GM23248 (cell line): ENCODE measurements at places on chromosomes 4 and X. TPM values are rescaled to one million over a fixed set of nuclear protein-coding genes. Genes with fewer than 3 reads are reported as not detected.

Gene GIMD1
- 0.32 TPM in 1 of 2 replicates, not detected in the other for polyA plus RNA-seq

Gene CXCL3
- polyA plus RNA-seq, result 2.1 and 3.0 TPM in 2 replicates

Gene RIBC1
- polyA plus RNA-seq, result 0.48 and 0.70 TPM in 2 replicates

Gene CSAG3
- not detected in 2 replicates for polyA plus RNA-seq

Gene SSX2
- polyA plus RNA-seq, result not detected in 2 replicates

Gene UGT2B7
- polyA plus RNA-seq, result not detected in 2 replicates

GRCh38 chr4:113131136-113131535, 81.7 kb downstream of the ANK2 start:
- H3K4me3 ChIP-seq, result no peak overlapping the region
- H3K4me1 ChIP-seq, result no peaks in the 10 kb centered on the region
- no peak overlapping the region for H3K27ac ChIP-seq
- no peak for DNase-seq
- H3K27me3 ChIP-seq, result no peaks in the 10 kb centered on the region

DNA sequence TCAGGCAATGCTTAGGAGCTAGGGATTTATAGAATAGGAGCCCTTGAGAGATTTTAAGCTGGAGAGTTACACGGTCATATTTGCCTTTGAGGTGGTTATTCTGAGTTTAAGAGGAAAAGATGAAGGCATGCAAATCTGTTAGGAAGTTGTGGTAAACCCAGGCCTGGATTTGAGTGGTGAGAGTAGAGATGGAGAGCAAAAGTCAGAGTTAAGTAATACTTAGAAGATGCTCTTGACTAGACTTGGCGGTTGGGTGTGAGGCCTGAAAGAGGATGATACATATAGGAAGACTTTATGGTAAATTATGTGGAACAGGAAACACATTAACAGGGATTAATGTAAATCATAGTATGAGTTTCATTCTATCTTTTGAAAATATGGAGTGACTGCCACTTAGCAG, 136.0 kb upstream of the ARX start:
- no peaks in the 10 kb centered on the region for H3K27me3 ChIP-seq
- H3K27ac ChIP-seq, result no peak overlapping the region
- no peaks in the 10 kb centered on the region for H3K36me3 ChIP-seq
- no peak overlapping the region for H3K4me3 ChIP-seq
- DNase-seq, result no peak
- H3K4me1 ChIP-seq, result no peaks in the 10 kb centered on the region

- H3K4me3 ChIP-seq, result no peak overlapping the region
- no peaks in the 10 kb centered on the region for H3K27me3 ChIP-seq
- no peak overlapping the region for H3K27ac ChIP-seq
- H3K36me3 ChIP-seq, result no peaks in the 10 kb centered on the region
- H3K4me1 ChIP-seq, result no peaks in the 10 kb centered on the region
- no peak for DNase-seq
Measured at GRCh38 chrX:149717803-149718202, 5.9 kb downstream of the MAGEA11 start.

- no peak overlapping the region for H3K27ac ChIP-seq
- no peaks in the 10 kb centered on the region for H3K36me3 ChIP-seq
- no peaks in the 10 kb centered on the region for H3K27me3 ChIP-seq
- 0 out of 2 replicates have a peak, but pooled peaks cover 6% of the 10 kb centered on the region for H3K4me1 ChIP-seq
Measured at GRCh38 chr4:137635601-137636000, 103.3 kb upstream of the PCDH18 start.

- no peaks in the 10 kb centered on the region for H3K36me3 ChIP-seq
- peak overlapping the region; percentile 6; the same call in 1 of the 2 replicates for H3K4me3 ChIP-seq
- DNase-seq, result peak; percentile 83
- peaks cover 44% of the 10 kb centered on the region for H3K4me1 ChIP-seq
- no peaks in the 10 kb centered on the region for H3K27me3 ChIP-seq
- peak overlapping the region; percentile 89 for H3K27ac ChIP-seq
Measured at GRCh38 chr4:40915318-40916217, 165.8 kb downstream of the NSUN7 start.

DNA sequence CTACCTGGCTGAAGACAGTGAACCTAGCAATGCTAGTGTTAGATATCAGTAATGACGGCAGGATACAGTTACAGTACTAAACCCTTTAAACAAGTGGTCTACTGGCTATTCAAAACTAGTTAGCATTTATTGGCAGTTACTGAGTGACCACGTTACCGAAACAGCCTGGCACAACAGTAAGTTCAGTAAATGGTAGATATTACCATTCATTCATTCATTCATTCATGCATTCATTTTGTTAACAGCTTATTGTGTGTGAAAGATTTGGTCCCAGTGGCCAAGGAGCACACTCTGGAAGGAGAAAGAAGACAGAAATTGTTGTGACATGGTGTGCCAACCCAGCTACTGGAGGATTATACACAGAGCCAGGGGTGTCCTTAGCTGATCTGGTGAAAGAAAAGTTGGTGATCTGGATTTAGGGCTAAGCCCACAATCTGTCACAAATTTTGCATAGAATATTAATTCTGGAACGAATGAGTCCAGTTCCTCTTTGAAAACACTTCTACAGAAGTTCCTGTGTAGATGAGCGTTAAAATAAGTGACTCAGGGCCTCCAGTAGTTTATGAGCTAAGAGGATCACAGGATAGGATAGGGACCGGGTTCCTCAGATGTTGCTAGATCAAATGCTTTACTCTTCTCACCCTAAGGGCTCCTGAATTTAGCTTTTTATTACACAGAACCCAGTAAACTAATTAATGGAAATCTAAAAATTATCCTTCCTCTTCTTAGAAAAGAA, 179.1 kb downstream of the CBR4 start:
- no peaks in the 10 kb centered on the region for H3K36me3 ChIP-seq
- H3K27me3 ChIP-seq, result no peaks in the 10 kb centered on the region
- peaks cover 9% of the 10 kb centered on the region for H3K4me1 ChIP-seq
- no peak overlapping the region for H3K27ac ChIP-seq
- DNase-seq, result peak; percentile 53

- H3K36me3 ChIP-seq, result no peaks in the 10 kb centered on the region
- DNase-seq, result no peak
Measured at GRCh38 chr4:5999356-5999755, 18.9 kb downstream of the C4orf50 start.

DNA sequence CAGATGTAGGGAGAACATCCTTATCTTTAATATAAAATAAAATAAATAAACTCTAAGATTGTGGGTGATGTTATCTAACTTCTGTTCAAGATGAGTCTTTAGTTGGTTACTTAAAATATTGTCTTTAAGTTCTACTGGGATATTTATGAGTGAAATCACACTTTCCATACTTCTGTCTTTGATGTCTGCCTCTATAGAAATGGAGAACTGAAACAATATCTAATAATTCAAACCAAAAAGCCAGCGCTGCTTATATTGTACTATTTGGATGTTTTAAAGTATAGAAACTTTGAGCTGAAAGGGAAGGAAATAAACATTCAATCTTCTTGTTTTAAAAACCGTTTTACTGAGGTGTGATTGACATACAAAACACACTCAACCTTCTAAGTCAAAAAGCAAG, 44.8 kb upstream of the RPS6KA3 start:
- H3K36me3 ChIP-seq, result no peaks in the 10 kb centered on the region
- H3K4me3 ChIP-seq, result no peak overlapping the region
- DNase-seq, result no peak
- H3K27ac ChIP-seq, result no peak overlapping the region

DNA sequence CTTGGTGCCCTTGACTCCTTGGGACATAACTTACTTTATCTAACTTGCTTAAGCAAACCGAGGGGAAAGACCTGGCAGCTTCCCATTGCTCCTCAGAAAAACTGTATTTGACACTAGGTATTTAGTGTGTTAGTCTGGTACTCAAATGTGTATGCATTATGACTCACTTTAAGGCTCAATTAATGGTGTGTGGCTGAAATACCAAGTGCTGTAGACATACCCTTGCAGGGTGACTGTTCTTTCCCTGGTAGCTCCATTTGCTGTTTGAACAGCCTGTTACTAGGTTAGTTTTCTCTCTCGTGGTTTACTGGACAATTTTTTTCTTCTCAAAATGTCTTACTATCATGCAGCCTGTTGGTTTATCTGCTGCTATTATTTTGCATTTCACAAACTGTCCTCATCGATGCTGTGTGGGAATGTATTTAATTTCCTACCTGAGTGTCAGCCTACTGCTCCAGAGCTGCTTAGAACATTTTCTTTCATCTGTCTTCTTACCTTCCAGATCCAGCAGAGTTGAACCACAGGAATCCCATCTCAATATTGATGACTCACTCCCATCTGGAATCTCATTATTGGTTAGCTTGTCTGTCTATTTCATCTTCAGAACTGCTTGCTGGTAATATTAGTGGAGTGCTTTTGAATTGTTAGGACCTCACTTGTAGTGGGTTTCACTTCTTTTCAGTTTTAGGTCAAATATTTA, 158.0 kb upstream of the FAT1 start:
- DNase-seq, result peak; percentile 70
- no peak overlapping the region for H3K4me3 ChIP-seq
- peaks cover 17% of the 10 kb centered on the region for H3K4me1 ChIP-seq
- no peak overlapping the region for H3K27ac ChIP-seq
- no peaks in the 10 kb centered on the region for H3K27me3 ChIP-seq
- H3K36me3 ChIP-seq, result no peaks in the 10 kb centered on the region

GRCh38 chr4:10703766-10704429, 19.3 kb upstream of the CLNK start:
- H3K4me3 ChIP-seq, result no peak overlapping the region
- H3K4me1 ChIP-seq, result no peaks in the 10 kb centered on the region
- no peaks in the 10 kb centered on the region for H3K36me3 ChIP-seq
- no peak overlapping the region for H3K27ac ChIP-seq

DNA sequence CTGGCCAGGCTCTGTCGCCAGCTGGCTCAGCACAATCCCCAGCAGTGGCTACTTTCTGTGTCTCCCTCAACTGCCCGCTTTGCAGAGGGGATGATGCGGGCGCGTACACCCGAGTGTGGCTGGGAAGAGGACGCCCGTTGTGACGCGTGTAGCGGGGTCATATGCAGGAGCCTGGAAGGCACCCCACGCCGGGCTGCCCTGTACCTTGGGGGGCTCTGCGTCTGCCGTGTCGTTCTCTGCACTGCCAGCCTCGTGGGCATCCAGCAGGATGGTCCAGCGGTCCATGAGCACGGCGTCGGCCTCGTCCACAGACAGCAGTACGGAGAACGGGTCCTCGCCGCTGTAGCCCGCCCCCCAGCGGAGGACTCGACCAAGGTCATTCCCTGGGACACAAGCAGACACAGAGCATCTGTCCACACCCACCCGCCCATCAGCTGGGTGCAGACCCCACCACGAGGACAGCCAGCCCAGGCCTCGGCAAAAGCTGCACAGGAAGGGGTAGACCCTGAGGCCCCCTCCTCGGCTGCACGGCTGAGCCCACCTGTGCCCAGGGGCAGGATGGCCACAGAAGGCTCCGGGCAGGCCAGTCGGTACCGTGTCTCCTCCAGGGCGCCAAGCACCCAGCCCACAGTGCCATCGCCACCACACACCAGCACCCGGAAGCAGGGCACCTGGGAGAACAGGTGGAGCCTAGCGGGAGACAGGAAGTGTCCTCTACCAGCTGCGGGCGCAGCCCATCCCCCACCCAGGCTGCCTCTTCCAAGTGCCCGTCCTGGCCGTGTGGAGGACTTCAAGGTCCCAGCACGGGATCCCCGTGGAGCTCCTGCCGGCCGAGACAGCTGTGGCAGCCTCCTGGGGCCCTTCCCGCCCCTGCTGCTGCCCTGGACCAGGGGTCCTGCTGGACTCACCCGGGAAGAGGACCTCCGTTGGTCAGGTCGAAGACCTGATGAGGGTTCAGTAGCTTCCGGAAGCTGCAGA, 10.8 kb downstream of the DGKQ start:
- H3K27me3 ChIP-seq, result no peaks in the 10 kb centered on the region
- no peaks in the 10 kb centered on the region for H3K36me3 ChIP-seq
- no peak overlapping the region for H3K4me3 ChIP-seq
- no peak overlapping the region for H3K27ac ChIP-seq
- no peak for DNase-seq

- peaks cover 10% of the 10 kb centered on the region; the same call in 1 of the 2 replicates for H3K4me1 ChIP-seq
- DNase-seq, result peak; percentile 60
- no peaks in the 10 kb centered on the region for H3K36me3 ChIP-seq
- H3K27ac ChIP-seq, result no peak within 1 kb of the TSS; the same call in 1 of the 2 replicates
- H3K27me3 ChIP-seq, result no peaks in the 10 kb centered on the region
Measured at GRCh38 chrX:38220415-38221390, at the start of gene SRPX. Gene SRPX (minus strand): TSS chrX:38220871. CDS start chrX:38220792, 79 bp downstream.

DNA sequence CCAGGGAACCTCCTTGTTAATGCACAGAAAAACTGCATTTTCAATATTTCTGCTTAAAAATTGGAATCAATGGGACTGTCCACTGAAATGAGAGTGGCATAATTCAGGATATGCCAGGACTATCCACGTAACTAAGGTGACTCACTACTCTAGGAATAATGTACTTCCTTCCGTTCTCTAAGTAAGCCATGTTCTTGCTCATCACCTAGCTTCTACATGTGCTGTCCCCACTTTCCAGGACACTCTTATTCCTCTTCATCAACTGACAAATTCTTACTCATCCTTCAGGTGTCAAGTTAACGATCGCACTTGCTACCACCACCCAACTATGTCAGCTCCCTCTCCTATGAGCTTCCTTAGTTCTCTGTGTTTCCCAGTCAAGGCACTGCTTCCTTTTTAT, 342.8 kb upstream of the F9 start:
- no peaks in the 10 kb centered on the region for H3K27me3 ChIP-seq
- H3K4me3 ChIP-seq, result no peak overlapping the region
- H3K36me3 ChIP-seq, result no peaks in the 10 kb centered on the region
- no peaks in the 10 kb centered on the region for H3K4me1 ChIP-seq
- H3K27ac ChIP-seq, result no peak overlapping the region
- no peak for DNase-seq

DNA sequence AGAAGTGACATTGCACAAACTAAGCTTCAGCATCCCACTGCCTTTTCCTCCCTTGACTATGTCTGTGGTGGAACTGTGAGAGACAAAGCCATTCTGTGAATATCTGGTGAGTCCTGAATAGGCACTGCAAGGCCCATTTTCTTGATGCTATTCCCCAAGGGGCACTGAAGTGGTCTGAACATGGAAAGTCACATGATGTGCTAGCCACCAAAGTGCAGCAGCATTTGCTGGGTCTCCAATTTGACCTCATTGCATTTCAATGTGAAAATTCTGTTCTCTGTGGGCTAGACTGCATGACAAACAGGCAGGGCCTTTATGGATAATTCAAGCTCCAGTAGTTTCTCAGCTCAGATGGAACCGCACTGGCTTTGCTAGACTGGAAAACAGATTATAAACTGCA, 627.4 kb upstream of the BOD1L1 start:
- DNase-seq, result no peak
- H3K27ac ChIP-seq, result no peak overlapping the region
- H3K4me1 ChIP-seq, result no peaks in the 10 kb centered on the region

- no peak overlapping the region for H3K27ac ChIP-seq
- no peaks in the 10 kb centered on the region for H3K27me3 ChIP-seq
- DNase-seq, result peak; percentile 33
- H3K4me3 ChIP-seq, result no peak overlapping the region
Measured at GRCh38 chr4:54687887-54688841, 30.4 kb downstream of the KIT start.

GRCh38 chrX:23334848-23335599, at the start of gene PTCHD1:
Gene PTCHD1 (plus strand): TSS chrX:23334849. CDS start chrX:23334876, 27 bp downstream.
- H3K4me1 ChIP-seq, result no peaks in the 10 kb centered on the region
- H3K27me3 ChIP-seq, result peaks cover 13% of the 10 kb centered on the region; the same call in 1 of the 2 replicates
- H3K4me3 ChIP-seq, result peak within 1 kb of the TSS; percentile 15; the same call in 1 of the 2 replicates
- no peak for DNase-seq

GRCh38 chr4:166174717-166175490, 301.9 kb downstream of the TLL1 start:
- H3K27me3 ChIP-seq, result no peaks in the 10 kb centered on the region
- H3K36me3 ChIP-seq, result no peaks in the 10 kb centered on the region
- no peak overlapping the region for H3K4me3 ChIP-seq
- H3K27ac ChIP-seq, result no peak overlapping the region
- DNase-seq, result no peak
